Foreskin fibroblast (primary cell): ENCODE measurements at places on chromosomes 16 and 17.
A peak's percentile ranks its signal among the peaks of the same experiment; 100 is the strongest.

DNA sequence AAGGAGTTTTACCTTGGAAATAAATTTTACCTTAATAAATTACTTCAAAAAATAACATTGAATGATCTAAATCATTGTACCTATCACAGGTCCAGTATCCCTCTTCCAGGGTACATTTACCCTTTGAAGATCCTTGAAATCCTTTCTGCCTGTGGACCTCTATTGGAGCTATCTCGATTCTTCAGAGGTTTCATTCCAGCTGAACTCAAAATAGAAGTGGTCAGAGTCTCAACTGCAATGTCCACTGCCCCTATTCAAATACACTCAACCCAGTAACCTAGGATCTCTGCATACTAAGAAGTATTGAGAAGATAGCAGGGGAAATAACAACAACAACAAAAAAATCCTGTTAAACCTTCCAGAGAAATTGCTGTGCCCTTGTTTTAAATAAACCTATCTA, 9.3 kb downstream of the ABCA5 start:
- no peak for DNase-seq

GRCh38 chr16:266258-267164, 9.2 kb downstream of the RGS11 start:
- no peak for DNase-seq

GRCh38 chr17:1055751-1056645, 59.1 kb downstream of the TIMM22 start:
- DNase-seq, result peak; percentile 82

- no peak for DNase-seq
Observed at GRCh38 chr17:50715471-50715870, 3.9 kb upstream of the LUC7L3 start.

DNA sequence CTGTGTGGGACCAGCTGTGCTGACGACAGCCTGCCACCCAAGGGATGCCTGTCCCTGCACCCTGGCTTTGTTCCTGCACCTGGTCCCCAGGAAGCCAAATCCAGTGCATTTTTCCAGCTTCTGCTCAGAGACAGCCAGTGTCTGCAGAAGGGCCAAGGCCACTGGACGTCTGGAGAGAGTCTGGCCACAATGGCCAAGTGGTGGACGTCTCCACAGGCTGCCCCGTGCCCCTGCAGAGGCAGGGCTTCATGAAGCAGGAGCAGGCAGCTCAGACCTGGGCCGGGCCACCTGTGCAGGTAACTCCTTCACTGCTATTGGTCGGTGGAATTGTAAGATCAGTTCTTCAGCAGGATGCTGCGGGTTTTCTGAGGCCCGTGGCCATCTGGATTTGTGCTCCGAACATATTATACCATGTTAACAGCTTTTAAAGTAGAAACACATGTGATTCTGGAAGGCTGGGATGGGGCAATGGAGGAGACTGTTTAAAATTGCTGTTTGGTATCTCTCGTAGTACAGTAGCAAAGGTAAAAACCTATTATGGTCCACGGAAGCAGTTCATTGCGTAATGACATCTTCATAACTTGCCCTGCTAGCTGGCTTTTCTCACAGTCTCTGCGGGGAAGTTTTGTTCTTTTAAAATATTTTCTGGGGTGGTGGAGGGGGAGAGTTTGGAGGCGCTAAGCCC, 185.3 kb downstream of the CCDC182 start:
- peak; percentile 50 for DNase-seq

- DNase-seq, result no peak
Observed at GRCh38 chr16:29738514-29738913, 7.3 kb downstream of the C16orf54 start.

DNA sequence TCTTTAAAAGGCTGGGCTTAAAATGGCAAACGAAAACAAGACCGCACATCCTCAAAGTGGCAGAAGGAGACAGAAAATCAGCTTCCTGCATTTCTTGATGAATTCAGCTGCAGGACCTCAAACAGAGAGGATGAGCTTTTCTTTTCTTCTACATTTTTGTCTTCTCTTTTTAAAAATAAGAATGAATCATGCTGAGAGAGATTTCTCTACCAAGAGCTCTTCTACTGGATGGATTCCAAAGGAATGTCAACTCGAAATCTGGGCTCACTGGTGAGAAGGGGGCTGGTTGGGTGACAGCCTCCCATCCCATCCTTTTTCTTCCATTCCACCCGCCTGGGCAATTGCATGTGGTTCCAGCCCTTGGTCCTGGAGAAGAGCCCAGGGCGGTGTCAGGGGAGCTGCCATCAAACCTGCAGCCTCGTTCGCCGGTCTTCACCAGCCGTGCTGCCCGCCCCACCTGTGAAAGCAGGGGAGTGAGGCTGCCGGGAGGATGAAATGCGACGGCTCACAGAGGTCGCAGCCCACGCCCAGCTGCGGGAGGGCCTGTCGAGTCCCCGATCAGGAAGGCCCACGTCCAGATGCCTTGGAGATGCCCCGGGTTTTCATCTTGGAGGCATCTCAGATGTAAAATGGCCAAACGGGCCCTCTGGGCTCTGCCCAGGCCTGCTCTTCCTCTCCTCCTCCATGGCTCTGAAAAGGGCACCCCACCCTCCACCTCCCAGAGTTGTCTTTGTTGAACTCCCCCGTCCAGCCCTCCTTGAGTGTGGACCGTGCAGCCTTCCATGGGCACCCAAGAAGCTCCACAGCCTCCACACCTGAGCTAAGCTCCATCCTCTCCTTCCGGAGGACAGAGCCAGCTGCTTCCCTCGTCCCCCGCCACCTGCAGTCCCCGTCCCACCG, 121.9 kb downstream of the FOXL1 start:
- DNase-seq, result no peak

DNA sequence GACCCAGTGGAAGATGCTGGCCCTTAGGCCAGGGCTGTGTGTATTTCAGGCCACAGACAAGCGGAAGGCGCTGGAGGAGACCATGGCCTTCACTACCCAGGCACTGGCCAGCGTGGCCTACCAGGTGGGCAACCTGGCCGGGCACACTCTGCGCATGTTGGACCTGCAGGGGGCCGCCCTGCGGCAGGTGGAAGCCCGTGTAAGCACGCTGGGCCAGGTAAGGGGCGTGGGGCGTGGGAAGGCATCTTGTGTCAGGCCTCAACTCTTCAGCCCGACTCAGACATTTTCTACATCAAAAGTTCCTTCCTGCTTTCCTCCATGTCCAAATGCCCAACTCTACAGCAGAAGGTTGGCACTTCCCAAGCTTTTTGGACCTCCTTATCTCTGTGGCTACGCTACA, 6.0 kb downstream of the ABI3 start:
- no peak for DNase-seq

GRCh38 chr16:13554005-13554404, 365.9 kb upstream of the ERCC4 start:
- DNase-seq, result no peak

DNA sequence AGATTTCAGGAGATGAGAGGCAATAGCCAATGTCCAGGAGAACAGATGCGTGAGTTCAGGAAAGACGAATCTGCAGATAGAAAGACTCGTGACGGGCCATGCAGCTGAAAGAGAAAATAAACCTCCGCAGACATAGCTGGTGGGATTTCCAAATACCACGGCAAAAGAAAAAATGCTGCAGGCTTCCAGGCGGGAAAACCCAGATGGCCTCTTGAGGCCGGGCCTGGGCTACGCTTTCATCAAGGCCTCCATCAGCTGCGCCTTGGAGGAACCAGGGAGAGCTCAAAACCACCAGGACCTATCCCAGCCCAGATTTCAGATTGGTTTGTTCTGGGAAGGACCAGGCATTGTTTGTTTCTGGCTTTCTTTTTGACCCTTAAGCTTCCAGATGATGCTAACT, 16.7 kb downstream of the CCDC40 start:
- DNase-seq, result no peak

GRCh38 chr16:414395-415169, 10.9 kb upstream of the RAB11FIP3 start:
- peak; percentile 54 for DNase-seq

DNA sequence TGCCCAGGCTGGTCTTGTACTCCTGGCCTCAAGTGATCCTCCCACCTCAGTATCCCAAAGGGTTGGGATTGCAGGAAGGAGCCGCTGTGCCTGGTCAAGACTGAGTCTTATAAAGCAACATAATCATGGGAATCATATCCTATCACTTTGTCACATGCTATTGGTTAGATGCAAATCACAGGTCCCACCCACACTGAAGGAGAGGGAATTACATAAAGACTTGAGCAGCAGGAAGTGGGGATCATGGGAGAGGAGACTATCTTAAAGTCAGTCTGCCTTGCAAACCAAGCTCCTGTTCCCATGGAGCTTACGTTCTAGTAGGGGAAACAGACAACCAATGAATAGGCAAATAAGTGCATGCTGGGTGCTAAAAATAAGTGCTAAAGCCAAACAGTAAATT, 28.3 kb upstream of the TENT4B start:
- no peak for DNase-seq

DNA sequence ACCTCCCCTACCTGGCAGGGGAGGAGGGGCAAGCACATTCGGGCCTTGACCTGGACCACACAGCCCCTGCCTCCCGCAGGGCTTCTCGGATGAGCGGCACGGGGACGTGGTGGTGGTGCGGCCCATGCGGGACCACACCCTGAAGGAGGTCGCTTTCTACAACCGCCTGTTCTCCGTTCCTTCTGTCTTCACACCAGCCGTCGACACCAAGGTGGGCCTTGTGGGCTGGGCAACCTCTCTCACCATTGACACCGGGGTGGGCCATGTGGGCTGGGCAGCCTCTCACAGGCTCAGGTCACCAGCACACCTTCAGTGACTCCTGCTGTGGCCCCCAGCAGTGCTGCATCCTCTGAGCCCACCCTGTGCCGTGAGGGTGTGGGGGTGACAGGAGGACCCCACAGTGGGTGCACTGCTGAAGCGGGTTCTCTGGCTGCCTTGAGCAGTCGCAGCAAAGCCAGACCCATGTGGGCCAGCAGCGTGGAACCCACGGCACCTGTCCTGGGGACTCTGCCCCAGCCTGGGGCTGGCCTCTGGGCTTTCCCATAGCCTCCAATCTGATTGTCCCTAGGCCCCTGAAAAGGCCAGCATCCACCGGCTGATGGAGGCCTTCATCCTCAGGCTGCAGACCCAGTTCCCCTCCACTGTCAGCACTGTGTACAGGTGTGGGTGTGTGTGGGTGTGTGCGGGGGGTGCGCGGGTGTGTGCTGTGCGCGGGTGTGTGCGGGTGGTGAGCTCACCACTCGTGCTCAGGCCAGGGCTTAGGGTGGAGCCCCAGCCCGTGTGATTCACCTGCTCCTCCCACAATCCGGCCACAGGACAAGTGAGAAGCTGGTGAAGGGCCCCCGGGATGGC, 7.5 kb downstream of the CTU2 start:
- peak; percentile 36 for DNase-seq

DNA sequence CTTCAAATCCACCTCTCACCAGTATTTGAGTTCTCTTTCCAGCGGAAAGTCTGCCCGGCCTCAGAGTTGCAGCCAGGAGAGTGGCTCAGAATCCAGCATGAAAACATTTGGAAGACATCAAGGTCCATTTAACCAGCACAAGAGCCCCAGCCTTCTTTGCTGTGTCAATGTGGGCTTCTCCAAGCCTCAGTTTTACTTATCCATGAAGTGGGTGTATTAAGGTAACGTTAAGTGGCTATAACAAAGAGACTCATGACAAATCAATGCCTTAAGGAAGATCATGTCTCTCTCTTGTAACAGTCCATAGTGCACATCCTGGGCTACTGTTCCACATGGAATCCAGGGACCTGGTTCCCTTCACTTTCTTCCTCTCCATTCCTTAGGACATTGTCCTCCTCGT, 959 bp upstream of the SPPL2C start:
- no peak for DNase-seq

DNA sequence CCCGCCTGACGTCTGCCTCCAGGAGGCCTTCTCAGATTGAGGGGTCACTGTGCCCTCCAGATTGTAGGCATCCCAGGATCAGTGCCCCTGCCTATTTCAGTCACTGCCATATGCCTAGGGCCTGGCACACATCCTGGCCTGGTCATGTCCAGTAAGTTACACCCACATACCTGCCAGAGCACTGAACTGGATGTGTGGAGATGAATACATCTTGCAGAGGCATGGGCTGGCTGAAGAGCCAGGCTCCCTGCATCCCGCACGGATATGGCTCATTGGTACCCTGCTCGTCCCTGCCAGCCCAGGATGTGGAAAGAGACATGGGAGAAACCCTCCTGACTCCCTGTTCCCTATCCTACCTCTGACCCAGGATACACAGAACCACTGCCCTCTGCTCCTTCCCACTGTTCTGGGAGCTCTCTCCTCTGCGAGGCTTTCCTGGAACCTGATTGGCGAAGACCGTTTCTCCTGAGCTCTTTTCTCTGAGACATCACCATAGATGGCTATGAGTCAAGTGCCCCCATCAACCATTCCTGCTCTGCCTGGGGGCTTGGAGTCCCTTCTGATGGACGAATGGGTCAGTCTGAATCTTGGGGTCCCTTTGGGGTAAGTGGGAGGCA, 40.0 kb upstream of the TAC4 start:
- DNase-seq, result no peak

DNA sequence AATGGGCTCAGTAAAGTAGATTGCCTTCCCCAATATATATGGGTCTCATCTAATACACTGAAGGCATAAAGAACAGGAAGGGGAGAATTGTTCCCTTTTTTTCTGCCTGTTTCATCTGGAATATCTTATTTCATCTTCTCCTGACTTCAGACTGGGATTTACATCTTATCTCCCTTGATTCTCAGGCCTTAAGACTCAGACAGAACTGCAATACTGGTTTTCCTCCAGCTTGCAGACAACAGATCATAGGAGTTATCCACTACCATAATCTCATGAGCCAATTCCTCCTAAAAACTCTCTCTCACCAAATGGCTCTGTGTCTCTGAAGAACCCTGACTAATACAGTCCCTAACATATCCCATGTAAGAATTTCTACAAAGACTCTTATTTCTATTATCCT, 390.7 kb downstream of the CDH8 start:
- DNase-seq, result no peak

DNA sequence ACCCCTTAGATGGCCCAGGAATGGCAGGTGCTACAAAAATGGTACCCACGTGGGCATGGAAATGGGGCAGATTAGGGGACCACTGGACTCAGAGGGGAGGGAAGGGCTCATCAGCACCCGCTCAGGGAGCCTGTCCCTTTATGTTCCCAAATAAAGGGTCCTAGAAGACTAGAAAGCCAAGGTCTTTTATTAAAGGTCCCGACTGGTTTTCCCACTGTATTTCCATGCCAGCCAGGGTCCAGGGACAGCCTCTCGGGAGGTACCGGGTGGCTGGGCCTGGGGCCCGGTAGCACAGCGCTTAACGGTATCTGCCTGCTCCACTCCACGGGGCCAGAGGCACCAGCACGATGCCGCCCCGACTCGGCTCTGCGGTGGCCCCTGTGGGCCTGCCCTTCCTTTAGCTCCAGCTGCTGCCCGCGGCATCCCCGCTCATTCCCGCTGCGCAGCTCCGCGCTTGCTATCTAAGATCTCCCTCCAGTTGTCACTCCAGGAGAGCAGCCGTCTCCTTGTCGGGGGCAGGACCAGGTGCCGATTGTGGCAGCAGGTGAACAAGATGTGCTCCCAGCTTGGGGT, 1.4 kb downstream of the NT5C start:
- no peak for DNase-seq

GRCh38 chr17:77462090-77462489, 321.3 kb downstream of the SEC14L1 start:
- no peak for DNase-seq

DNA sequence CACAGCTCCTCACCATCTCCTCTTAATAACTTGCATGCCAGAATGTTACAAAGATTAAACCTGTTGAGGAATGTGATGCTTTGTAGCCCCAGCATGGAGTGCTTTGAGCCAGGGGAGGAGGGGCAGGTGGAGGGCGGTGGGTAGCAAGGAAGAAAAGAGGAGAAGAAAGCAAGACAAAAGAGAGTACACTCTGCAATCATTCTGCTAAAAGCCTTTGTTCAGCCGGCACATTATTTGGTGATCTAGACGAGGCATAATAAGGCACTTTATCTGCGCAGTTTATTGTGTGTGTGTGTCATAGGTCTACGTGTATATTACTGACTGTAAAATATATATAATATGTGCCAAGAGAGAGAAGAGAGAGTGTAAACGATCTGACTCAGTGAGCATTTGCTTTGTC, 139.1 kb downstream of the SOX9 start:
- DNase-seq, result no peak
